ENCODE measurements at places on chromosomes 11 and 22.

DNA sequence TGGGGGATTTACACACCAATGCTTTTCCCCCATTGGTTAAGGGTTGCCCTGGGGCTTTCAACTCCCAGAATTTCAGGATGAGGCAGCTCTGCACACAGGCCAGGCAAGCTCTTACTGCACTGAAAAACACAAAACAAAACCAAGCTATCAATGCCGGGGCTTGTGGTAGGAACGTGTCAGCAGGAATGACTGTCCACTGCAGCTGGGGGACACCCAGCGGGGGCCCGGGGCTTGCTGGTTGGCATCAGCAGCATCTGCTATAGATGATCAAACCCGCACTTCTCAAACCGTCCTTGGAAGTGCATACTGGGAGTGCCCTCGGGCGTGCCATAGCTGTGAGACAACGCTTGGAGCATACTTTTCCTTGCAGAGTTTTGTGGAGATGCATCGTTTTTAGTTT lies 7.7 kb downstream of the TP53AIP1 start:
- no peak for DNase-seq

DNA sequence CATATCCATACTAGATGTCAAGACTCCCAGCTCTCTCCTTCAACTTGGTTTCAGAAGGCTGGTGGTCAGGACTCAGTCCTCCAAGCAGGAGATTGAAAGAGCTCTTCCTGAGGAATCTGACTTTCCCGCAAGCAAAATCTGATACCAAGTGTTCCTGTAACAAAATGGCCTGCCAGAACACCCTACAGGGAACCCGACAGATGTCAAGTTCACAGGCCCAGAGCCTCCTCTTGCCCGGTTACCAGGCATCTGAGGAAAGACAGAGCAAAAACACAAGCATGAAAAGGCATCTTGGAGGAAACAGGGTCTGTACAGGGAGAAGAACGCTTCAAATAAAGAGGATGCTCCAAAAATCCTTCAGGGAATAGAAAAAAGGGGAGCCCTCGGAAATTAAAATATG lies 8.7 kb upstream of the KCNJ5 start:
- no peak for DNase-seq

- no peak for DNase-seq
Observed at GRCh38 chr11:85867751-85868150, 12.6 kb downstream of the CCDC83 start.

DNA sequence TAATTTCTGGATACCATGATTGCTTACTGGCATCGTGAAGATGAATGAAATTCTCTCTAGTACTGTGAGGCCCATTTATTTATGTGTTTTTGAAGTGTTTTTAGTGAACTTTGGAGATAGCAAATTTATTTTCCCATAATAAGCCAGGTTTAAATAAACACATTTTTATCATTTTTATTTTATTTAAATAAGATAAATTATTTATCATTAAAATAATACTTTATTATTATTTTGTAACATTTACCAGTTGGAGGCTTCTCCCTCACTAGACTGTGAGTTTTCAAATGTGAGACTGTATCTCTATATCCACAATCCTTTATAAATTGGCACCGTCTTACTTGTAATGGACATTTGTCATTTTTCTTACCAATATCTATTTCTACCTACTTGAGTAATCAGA lies 351.7 kb downstream of the METTL15 start:
- no peak for DNase-seq

DNA sequence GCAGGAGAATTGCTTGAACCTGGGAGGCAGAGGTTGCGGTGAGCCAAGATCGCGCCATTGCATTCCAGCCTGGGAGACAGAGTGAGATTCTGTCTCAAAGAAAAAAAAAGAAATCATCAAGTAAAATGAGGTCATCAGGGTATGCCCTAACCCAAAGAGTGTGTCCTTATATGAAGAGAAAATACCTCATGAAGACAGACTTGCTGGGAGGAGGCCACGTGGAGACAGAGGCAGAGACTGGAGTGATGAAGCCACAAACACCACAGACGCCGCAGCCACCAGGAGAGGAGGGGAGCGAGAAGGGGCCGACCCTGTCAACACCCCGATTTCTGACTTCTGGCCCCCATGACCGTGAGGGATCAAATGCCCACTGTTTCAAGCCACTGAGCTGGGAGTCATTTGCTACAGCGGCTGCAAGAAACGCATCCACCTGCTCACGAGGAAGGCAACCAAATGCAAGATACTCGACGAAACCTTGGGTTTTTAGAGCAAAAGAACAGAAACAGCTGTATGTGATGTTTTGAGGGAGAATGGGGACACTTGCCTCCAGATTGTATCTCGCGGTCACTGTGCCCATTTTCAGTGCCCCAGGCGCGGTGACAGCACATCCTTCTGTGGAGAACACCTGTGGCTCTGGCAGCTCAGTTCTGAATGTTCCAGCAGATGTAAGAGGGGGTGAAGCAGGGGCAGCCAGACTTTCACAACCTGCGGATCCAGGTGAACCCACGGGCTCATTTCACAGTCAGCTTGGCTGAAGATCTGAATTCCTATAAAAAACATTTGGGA lies 1317.2 kb downstream of the TBC1D22A start:
- no peak for DNase-seq

DNA sequence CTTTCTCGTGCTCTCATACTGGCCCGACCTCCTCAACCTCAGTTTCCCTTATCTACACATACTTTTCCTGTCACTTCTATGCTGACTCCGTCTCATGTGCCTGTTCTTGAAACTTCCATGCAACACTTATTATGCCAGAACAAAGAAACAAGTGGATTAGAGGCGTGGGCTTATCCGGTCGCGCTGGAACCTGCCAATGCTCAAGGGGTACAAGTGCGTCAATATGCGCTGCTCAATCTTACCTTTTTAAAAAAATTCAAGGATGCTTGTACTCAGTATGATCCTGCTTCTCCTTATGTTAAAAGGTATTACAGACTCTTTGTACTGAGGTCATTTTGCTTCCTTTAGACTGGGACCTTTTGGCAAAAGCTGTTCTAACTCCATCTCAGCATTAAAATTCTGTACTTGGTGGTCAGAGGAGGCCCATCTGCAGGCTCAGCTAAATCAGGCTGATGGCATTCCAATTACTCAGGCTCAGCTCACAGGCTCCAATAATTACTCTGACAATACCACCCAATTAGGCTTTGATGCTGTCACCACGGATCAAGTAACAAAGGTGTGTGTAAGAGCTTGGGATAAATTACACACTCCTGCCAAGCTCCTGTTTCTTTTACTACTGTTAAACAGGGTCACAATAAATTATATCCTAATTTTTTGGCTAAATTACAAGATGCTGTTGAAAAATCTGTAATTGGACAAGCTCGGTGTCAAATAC lies 26.3 kb upstream of the ALDH3B2 start:
- peak; percentile 19 for DNase-seq

DNA sequence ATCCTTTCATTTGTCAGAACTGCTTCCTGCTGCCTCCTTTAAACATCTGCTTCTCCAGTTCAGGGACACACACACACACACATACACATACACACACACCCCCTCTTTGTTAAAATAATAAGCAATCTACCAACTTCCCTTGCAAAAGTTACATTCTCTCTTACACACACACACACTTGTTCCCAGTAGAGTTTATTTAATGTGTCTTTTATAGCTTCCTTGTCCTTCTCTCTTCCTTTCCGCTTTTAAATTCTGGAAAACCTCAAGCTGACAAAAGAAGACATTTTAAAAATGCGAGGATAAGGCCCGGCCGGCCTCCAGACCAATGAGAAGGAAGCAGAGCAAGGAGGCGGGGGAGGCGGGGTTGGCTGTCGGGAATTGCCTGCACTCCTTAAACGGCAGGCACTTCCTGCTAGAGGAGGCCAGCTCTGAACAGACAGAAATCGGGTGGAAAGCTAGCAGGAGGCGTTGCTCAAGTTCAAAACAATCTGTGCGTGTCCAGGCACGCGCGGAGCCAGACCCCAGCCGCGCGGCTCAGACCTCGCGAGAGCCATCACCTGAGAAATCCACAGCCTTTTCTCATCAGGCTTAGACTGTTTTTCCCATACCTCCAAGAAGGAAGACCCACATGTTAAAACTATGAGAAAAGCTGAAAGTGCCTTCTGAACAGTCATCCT lies 99.9 kb downstream of the MAML2 start:
- DNase-seq = peak; percentile 94

- no peak for DNase-seq
Observed at GRCh38 chr22:43377896-43378704, 33.7 kb upstream of the MPPED1 start.

GRCh38 chr11:119787074-119787461 lies 58.1 kb upstream of the NECTIN1 start:
- DNase-seq = no peak

- DNase-seq = no peak
Observed at GRCh38 chr11:69893631-69894030, 74.4 kb upstream of the FGF3 start.

GRCh38 chr11:35815556-35816315 lies 128.1 kb upstream of the LDLRAD3 start:
- DNase-seq = no peak

- DNase-seq = no peak
Observed at GRCh38 chr11:123410218-123410549, 19.9 kb upstream of the GRAMD1B start.

DNA sequence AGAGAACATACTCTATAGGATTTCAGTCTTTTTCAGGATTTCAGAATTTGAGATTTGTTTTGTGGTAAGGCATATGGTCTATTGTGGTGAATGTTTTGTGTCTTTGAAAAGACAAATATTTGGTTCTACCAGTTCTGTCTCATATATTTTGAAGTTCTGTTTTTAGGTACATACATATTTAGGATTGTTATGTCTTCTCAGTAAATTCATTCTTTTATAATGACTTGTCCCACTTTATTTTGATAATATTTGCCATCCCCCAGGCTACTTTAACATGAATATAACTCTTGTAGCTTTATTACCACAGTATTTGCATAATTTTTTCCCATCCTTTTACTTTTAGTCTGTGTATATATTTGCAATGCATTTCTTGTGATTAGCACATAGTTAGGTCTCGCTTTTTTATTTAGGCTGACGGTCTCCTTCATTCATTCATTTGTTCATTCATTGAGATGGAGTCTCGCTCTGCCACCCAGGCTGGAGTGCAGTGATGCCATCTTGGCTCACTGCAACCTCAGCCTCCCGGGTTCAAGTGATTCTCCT lies 32.1 kb downstream of the MTMR3 start:
- DNase-seq = no peak
